ENCODE measurements at places on chromosomes 5 and 9.

DNA sequence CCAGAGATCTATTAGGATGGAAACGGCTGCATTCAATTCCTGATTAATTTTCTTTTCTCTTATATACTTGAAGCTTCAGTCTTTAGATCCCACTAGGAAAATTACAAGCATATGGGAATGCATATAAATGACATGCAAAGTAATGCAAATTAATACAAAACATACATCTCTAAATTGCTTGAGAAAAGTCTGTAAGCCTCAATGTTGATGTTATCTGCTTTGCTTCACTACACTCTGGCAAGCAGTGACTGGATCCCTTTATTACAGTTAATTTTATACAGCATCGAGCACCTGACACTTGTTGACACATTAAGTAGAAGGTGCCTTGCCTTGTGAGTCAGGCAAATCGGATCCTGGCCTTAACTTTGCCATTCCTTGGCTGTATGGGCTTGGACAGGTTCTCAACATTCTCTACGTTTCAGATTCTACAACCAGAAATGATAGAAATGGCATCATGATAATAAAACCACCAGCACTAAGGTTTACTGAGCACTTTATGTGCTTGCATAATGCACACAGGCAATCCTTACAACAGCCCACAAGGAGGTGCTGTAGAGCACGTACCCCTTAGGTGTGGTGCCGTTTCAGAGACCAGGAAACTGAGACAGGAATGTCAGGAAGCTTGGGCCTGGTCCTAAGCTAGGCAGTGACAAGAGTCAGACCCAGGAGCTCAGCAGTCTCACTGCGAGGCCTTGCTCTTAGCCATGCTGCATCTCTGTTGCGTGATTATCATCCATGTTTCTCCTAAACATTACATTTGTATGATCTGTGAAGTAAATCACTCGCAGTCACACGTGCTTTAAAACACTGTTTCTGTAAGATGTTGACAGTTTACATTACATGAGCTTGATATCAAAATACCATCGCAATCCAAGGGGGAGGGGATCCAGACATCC, 2.7 kb downstream of the GCNT4 start:
- DNase-seq = peak; percentile 78

DNA sequence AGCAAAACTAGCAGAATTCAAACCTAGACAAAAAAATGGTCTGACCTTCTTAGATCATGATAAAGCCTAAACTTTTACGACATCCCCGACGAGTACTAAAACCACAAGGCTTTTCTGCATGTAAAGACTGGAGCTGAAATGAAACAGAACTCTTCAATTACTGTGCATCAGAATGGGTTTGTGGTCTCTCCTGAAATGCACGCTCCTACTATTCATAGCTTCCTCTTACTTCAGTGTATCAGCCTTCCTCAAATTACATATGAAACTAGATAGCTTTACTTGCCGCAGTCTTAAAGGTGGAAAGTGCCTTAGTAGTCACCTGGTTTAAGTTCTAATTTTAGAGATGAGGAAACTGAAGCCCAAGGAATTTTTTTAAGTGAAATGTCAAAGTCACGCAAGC, 24.6 kb upstream of the MED10 start:
- DNase-seq = no peak

DNA sequence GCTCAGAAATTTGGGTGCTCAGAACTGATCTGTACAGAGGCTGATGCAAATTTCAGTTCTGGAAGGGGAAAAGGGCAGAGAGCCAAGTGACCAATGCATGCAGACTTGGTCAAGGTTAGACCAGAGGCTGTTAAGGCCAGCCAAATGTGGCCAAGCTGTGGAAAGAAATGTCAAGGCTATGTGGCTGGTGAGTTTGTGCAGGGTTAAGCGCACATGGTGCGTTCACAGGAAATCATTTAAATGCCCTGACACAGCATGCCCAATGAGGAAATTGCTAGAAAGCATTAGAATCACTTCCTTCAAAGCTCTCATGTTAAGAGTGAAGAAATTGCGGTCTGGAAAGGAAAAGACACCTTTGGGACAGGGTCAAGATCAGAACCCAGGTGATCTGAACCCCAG, 58.0 kb downstream of the PTPN3 start:
- no peak for DNase-seq

- DNase-seq = no peak
These were observed 262.1 kb downstream of the CRB2 start for GRCh38 chr9:123617952-123618678.

DNA sequence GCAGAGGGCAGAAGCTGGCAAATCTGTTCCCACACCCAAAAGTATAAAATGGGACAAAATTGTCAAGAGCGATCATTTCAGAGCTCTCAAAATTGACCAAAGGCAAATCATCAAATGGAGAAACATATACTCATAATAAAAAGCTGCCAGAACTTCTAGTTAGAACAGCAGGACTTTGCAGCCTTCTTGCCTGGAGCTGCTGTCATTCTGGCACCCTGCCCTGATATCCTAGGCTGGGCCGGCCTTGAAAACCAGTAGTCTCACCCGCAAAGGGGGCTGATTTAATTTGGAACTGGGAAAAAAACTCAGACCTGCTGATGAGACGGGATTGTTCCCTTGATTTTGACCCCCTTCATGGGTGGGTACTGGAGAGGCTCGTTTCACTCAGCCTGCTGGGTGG, 18.5 kb downstream of the OR2V1 start:
- DNase-seq = no peak

DNA sequence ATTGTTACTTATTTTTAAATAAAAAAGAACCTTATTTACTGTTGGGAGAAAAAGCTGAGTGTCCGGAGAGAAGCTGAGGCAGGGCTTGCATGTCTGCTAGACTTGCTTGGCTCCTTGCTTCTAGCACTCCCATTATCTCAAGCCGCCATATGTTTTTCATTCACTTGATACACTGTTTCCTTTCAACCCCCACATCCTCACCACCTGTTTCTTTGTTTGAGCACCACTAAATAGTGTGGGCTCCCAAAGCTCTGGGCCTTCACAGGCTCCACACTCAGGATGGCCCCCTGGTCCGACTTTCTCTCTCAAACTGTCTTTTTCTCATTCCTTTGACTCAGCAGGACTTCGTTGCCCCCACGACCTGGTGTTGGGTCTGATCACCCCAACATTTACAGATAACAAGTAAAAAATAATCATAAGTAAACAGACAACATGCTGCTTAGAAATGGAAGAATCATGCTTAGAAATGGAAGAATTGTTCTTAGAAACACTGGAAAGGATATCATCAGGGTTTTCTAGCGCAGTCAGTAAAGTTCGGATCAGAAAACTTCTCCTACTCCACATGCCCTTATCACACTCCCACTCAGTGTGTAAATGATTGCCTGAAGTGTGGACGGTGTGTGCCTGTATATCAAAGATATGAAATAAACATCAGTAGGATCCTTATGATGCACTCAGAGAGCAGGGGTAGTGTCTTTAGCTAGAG, 58.5 kb downstream of the APTX start:
- no peak for DNase-seq

- DNase-seq = no peak
These were observed 270.2 kb downstream of the NTRK2 start for GRCh38 chr9:84939774-84940173.

DNA sequence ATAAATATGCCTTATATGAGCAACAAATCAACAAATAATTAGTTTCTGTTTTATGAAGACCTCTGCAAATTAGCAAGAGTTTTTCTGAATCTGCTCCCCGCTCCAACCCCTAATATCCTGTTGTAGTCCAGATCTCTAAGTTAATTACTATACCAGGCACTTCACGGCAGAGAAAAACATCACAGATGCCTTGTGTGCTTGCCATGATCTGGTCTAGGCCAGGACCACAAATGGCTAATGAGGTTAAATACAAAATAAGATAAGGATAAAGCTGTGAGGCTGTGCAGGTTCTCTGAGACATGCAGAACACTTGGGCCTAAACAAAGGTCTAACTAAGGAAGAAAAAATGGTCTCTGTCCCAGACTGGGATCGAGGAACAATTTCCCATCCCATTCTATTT, 150.8 kb downstream of the SLIT3 start:
- no peak for DNase-seq

DNA sequence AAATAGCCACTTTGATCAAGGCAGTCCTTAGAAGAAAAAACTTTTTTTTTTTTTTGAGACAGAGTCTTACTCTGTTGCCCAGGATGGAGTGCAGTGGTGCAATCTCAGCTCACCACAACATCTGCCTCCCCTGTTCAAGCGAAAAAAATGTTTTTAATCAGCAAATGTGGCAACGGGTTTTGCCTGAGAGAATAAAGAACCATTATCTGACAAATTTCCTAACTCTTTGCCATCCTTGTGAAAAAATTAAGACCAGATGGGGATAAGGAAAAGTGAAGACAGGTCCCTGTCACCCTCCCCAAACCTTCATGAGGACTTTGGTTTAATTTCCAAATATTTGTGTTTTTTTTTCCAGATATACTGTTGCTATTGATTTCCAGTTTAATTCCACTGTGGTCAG, 107.3 kb upstream of the SPOCK1 start:
- DNase-seq = no peak

DNA sequence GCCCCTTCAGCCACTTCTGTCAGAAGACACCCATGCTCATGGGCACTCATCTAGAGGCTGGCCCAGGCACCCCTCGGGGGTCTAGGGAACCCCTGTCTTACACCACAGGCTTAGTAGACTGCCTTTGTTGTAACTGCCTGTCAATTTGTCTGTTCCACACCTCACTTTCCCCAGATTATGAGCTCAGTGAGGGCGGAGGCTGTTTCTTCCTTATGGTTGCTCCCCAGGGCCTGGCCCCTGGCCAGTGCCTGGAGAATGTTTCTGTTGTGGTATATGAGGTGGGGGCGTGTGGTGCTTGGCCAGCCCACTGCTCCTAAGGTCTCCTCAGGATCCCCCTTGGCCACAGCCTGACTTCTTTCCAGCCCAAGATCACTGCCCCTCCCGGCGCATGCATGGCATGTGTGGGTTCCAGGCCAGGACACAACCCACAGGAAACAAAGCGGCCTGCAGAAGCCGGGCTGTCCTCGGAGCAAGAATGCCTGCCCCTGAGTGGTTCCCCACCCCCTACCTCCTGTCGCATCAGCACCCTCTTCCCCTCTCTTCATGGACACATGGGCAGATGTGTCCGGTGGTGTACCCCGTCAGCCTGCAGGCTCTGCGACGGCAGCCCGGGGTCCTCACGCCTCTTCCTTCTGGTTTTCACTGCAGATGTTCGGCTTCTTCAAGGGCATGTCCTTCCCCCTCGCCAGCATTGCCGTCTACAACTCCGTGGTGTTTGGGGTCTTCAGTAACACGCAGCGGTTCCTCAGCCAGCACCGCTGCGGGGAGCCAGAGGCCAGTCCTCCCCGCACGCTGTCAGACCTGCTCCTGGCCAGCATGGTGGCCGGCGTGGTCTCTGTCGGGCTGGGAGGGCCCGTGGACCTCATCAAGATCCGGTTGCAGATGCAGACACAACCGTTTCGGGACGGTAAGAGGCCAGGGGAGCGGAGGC, 17.7 kb downstream of the SLC25A48 start:
- no peak for DNase-seq

DNA sequence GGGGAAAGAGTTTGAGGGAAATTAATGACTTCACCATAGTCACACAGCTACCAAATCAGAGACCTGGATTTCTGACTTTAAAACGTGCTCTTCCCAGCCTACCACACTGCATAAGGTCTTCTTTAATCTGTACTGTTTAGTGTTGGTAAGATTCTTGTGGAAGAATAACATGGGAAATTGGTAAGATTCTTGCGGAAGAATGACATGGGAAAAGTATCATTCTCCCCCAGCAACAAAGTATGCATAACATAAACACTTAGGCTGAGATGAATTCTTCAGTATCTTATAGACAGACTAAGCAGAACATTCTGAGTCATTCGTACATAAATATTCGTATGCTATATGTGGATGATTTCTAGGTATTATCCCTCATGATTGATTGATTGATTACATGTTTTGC, 170.4 kb downstream of the FOCAD start:
- DNase-seq = no peak

DNA sequence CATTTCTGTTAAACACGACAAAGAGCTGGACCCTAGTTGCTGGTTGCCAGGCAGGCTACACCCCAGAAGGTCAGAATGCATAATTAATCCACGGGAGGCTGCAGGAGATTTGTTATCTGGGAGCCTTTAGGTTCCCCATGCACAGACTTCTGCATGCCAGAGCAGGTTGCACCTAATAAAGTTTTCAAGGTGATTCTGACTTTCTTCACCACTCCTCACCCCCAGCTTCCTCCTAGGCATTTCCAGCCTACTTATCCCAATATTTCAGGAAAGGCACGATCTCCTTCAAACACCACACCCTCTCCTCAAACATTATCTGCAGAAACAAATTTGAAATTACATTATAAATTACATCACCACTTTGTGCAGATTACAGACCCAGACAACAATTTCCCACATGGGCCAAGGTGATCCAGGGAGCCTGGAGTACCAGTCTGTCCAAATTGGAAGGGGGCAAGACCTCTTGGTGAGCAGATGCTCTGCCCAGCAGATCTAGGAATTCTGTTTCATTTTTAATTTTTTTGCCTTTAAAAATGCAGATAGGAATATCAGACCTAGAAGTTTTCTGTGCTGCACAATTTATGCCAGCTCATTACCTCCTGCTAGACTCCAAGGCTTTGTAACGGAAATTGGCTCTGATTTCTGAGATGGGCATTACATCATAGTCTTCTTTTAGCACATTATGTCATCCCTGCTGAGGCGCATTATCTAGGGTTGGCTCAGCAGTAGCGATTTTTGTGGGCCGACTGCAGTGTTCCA, 363.4 kb upstream of the SLC30A5 start:
- no peak for DNase-seq

- no peak for DNase-seq
These were observed 40.4 kb downstream of the ACTBL2 start for GRCh38 chr5:57442080-57442839.

DNA sequence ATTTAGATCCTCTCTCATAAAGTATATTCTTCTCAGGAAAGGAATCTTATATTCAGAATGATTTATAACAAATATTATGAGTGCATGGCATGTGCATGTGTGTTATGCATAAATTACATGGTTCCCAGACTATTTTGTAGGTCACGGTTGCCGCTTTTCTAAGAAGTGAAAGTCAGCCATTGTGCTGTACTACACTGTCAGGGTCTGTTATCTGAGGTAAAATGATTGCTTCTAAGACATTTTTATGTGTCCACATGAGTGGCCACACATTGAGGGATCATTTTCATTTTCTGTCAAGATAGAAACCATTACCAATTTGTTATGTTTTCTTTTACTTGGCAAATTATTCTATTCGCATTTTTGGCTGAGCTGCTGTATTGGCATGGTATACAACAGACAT, 210.8 kb downstream of the CWC27 start:
- no peak for DNase-seq

DNA sequence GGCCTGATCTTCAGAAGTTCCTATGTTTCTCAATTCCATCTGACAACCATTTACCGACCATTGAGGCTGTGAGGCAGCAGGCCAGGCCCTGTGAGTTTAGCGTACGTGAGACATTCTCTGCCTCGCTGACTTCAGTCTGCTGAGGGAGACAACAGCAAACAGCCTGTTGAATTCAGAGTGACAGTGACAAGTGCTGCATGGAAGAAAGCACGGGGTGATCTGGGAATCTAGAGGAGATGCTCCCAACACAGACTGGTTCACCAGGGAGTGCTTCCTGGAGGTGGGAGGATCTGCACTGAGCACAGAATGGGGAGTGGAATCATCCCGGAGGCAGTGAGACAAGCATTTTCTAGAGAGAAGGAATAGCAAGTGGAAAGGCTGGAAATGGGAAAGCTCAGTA, 10.0 kb upstream of the DDX41 start:
- DNase-seq = no peak

GRCh38 chr9:82320566-82320965, 332.0 kb downstream of the SPATA31D1 start:
- DNase-seq = no peak

GRCh38 chr9:36276781-36277181, 18.5 kb upstream of the GNE start:
- peak; percentile 71 for DNase-seq
